ENCODE measurements at places on chromosomes 5 and 9.

- peak; percentile 83 for DNase-seq
Measured at GRCh38 chr5:136084698-136085097, 47.9 kb upstream of the SMAD5 start.

DNA sequence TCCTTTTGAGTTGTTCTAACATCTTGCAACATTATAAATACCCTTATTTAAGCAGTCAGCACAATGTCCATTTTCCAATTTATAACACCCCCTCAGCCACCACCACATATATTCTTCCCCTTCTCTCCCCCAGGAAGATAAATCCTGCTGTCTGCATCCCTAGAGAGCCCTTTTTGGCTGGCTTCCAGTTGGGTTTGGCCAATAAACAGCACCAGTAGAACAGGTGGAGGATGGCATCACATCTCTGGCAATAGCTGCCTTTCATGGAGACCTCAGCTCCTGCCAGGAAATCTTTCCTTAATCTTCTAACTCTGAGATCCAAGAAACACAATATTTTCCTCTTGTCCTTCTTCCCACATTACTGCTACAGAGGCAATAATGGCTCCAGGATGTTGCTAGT is 53.7 kb downstream of the TRIM36 start:
- peak; percentile 51 for DNase-seq

GRCh38 chr5:11273180-11273903 is 512.3 kb upstream of the DAP start:
- DNase-seq, result no peak

DNA sequence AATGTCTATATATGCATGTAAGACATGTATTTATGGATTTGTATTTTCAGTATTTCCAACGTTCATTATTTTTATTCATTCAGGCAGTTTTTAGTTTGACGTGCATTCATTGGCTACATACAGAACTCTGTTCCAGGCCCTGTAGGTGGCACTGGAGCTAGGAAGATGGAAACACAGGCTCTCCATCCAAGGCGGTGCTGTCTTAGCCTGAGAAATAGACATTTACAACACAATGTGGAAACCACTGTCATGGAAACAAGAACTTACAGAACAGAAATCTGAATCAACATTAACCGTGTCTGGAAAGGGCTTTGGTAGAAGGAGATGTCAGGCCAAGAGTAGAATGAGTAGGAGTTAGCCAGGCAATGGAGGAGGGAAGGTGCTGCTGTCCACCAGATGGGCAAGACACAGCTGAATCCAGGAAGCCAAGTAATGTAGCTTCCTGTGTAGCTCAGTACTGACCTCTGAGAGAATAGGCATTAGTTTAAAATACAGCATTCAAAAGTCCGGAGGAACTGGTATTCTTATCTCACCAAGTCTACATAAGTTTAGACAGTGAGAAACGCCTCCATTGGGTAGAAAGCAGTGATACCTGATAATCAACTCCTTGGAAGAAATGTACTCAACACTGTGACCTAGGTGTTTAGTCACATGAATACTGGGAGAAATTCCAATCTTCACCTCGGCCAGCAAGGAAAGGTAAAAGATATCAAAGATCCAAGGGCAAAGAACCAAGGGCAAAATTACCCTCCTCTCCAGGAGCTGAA is 388.6 kb upstream of the CDH6 start:
- no peak for DNase-seq

DNA sequence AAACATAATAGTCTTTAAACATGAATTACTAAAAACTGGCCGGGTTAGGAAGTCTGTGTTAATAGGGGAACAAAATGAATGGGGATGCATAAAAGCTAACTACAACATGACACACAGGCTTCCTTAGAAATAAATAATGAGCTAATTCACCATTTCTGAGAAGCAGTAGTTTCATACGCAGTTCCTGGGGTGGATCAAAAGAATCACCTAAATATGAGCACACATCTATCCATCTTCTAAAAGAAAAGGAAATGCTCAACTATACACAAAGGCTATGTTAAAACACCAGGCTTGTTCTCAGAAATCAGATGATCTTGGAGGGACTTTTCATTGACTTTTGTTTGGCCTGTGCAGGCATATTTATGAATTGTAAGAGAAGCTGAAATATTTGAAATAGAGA is 373.0 kb downstream of the ARRDC3 start:
- no peak for DNase-seq

GRCh38 chr5:9069650-9070049 is 476.2 kb downstream of the SEMA5A start:
- no peak for DNase-seq

DNA sequence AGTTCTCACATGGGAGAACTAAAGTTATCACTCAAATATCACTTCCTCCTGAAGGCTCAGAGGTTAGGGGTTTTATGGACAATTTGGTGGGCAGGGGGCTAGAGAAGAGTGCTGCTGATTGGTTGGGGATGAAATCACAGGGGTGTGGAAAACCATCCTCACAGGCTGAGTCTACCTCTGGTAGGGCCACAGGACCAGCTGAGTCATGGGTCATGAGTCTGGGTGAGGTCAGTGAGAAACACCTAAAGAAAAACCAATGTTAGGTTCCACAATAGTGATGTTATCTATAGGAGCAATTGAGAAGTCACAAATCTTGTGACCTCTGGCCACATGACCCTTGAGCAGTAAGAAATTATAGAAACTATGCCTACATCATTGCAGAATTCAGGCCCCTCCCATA is 203.3 kb upstream of the TARS1 start:
- DNase-seq, result no peak

GRCh38 chr5:164663198-164663989 is 1158.0 kb downstream of the MAT2B start:
- no peak for DNase-seq

DNA sequence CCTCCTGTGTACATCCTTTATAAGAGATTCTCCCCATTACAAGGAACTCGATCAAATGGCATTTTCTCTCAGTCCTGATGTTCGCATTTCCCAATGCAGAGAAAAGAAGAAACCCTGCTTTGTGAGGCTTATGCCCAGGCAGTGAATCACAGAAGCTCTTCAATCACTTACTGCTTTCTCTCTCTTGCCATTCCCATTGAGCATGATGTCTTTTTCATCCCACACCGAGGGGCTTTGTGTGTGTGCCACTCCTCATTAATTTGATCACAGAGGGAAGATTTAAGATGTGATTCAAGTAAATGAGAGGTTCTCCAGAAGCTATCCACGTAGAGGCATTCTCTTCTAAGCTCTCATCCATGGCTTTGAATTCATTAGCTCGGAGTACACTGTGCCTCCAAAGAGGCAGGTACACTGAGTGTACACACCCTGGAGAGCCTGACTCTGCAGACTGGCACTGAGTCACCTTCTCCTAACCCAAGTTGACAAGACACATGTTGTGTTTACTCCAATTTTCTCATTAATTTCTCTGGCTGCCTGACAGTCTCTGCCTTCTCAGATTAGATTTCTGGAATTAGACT is 45.4 kb downstream of the MFAP3 start:
- DNase-seq, result no peak

- DNase-seq, result no peak
Measured at GRCh38 chr5:108720391-108720790, 27.3 kb upstream of the FER start.

GRCh38 chr9:104838958-104839357 is 75.0 kb downstream of the NIPSNAP3B start:
- no peak for DNase-seq

DNA sequence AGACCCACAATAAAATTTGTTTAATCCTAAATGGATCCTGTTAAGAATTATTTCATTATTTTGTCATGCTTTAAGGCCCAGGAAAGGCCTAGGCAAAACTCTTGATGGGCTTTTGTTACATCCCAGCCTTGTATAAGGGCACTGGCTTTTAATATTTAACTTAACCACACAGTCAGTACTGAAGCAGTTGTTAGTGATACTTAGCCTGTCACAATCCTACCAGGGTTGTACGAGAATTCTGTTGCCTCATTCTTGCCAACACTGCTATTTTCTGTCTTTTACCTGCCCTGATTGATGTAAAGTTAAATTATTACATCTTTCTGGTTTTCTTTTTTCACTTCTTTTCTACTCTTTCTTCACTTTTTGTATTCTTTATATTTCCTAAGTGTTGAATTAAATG is 10.9 kb downstream of the ZNF169 start:
- DNase-seq, result no peak

DNA sequence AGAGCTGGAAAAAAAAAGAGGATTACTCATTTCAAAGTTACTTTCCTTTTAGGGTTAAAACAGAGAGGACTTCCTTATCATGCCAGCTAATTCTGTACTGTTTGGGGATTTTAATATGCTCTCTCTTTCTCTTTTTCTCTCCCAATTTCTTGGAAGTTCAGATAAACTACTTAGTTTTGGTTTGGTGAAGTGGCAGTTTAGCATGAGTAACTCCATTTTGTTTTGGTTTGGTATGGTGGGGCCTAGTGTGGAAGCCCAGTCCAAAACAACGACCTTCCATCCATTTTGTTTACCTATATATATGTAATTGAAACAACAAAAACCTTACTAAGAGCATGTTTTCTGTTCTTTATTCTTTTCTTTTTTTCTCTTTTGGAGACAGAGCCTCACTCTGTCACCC is 3.7 kb upstream of the BSPRY start:
- DNase-seq, result no peak

- DNase-seq, result no peak
Measured at GRCh38 chr9:35891646-35892045, 14.4 kb upstream of the HRCT1 start.

DNA sequence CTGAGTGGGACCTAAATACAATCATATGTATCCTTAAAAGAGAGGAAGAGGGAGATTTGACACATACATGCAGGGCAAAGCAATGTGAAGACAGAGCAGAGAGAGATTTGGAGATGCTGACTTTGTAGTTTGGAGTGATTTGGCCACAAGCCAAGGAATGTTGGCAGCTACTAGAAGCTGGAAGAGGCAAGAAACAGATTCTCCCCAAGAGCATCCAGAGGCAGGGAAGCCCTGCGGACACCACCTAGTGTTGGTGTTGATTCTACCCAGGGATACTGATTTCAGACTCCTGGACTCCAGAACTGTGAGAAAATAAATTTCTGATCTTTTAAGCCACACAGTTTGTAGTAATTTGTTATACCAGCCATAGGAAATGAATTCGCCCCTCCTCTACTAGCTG is 64.9 kb upstream of the OSMR start:
- DNase-seq, result peak; percentile 79

GRCh38 chr9:34986540-34987047 is 3.0 kb upstream of the DNAJB5 start:
- DNase-seq, result peak; percentile 25

DNA sequence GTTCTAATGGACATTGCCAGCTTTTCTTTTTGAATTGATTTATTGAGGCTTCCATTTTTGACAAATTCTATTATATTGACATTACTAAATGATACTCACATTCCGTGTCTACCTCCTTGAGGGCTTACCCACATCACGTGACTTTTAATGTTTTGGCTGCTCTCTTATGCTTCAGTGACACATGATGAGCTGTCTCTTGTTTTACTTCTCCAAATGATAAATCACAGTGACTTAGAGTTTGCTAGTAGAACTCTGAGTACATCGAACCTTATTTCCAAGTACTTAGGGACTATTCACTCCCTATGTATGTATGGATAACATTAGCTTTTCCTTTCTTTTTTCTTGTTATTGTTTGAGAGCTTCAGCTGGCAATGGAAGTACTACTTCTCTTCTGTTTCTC is 169.8 kb upstream of the KCNN2 start:
- DNase-seq, result no peak

DNA sequence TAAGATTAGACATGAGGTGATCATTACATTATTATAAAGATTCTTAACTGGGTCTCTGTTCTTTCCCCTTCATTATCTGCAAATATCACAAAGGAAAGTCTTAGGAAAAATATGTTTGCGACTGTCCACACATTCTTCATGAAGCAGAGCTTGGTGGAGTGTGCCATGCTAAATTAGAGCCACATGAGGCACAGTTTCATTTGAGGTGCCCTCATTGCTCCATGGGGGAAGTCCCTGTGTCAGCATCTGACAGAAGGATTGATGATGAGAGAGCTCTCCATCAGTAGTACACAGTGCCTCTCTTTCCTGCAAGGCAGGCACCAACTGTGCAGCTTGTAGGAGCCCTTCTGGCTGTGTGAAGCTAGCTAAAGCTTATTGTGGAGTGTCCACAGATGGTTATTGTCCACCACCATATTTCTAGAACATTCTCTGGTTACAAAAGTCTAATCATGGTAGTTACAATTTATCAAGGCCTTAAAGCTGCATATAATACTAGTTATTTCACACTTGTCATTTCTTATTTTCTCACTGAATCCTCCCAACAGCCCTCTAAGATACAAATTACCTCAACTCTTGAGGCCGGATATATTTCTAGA is 63.9 kb downstream of the C9orf152 start:
- DNase-seq, result no peak

- no peak for DNase-seq
Measured at GRCh38 chr9:122020398-122020797, 72.7 kb downstream of the TTLL11 start.

- no peak for DNase-seq
Measured at GRCh38 chr5:14675865-14676300, 11.4 kb downstream of the OTULIN start.

DNA sequence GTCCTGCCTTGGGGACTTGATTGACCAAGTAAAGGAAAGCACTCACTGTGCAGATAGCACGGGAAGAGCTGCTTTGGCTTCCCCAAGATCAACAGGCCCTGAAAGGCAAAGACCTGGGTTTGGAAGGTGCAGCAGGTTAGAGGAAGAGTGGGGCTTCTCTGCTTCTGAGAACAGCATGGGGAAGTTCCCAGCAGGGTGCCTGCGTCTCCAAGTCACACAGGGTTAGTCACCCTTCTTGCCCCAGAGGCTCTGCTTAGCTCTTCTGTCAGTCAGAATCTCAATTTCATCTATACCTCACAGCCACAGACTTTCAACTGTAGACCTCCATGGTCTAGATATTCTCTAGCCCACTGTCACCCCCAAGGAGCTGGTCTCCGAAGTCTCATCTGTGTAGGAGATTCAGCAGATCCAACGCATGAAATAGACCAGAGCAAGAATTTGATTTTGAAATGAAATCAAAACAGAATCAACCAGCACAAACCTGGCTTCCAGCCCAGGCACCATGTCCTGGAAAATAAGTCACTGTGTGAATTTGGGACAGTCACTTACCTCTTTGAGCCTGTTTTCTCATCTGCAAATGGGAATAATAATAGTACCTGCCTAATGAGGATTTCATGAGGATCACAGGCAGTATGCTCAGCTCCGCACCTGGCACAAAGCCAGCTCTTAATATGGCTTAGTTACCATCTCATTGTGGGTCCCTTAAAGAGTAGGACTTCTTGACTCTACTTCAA is 64.0 kb downstream of the SFXN1 start:
- DNase-seq, result no peak

GRCh38 chr9:34203275-34203991 is 24.6 kb downstream of the UBAP1 start:
- DNase-seq, result no peak

DNA sequence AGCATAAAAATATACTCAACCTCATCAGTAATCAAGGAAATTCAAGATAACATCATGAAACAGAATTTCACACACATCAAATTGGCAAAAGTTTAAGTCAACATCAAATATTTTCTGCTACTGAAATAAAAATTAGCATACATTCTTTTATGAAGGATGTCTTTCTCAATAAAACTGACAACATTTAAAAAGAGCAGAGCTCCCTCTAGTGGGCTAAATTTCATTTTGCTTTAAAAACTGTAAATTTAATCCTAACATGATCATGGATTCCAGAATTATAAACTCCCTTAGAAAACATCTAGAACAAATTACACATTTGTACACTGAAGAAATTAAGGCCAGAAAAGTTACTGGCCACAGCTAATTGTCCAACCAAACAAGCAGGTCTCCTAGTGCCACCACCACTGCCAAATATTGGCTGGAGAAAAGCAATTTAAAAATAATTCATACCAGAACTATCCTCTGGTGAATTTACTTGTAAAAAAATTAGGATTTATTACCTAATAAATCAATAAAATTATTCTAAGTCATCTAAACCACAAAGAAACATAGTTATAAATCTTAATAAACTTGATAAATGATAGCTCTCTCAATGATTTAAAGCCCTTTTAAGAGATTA is 31.2 kb downstream of the DEPDC1B start:
- peak; percentile 62 for DNase-seq

All from NCI-H446 (cell line).